Nucleus accumbens (tissue), 56 donors: ENCODE measurements at places on chromosomes 7 and 10.

GRCh38 chr10:17710181-17710580 lies 41.8 kb upstream of the TMEM236 start:
- DNase-seq: no peak

GRCh38 chr7:33807779-33808482 lies 97.4 kb upstream of the BMPER start:
- no peak for DNase-seq

DNA sequence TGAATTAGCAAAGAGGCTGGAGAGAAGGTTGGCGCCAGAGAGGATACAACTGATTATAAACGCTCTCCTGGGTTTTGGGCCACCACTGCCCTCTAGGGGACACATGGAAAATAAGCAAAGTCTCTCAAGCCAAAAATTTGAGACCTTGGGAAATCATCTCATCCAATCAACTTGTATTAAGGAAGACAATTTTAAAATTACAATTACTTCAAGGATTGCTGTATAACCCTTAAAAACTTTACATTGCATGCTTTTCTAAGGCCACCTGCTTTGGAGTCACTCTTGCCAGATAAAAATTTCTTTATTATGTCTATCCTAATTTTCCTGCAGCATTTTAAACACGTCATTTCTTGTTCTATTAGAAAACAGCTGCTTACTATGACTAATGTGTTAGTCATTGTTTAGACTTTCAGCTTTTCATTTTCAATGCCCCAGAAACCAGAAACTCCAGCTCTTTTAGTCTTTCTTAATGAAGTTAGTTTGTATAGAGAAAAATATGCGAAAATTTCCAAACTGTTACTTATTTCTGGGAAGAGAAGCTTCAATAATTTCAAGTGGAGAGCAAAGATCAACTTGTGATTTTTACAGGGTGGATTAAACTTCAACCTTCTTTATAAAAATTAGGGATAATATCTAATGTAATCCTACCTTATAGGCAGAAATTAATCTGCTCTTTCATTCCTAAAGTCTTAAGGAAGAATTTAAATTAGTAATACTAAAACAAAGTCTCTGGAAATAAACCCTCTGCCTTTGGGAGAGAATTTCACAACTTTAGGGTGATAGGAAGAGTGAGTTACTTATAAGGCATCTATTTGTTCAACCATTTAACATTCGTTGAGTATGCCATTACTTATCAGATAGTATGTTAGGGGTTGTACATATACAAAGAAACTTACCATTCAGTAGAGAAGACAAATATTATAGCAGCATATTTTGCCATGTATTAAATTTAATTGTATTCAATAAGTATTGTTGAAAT lies 20.6 kb upstream of the RHOBTB1 start:
- DNase-seq: peak; percentile 58

DNA sequence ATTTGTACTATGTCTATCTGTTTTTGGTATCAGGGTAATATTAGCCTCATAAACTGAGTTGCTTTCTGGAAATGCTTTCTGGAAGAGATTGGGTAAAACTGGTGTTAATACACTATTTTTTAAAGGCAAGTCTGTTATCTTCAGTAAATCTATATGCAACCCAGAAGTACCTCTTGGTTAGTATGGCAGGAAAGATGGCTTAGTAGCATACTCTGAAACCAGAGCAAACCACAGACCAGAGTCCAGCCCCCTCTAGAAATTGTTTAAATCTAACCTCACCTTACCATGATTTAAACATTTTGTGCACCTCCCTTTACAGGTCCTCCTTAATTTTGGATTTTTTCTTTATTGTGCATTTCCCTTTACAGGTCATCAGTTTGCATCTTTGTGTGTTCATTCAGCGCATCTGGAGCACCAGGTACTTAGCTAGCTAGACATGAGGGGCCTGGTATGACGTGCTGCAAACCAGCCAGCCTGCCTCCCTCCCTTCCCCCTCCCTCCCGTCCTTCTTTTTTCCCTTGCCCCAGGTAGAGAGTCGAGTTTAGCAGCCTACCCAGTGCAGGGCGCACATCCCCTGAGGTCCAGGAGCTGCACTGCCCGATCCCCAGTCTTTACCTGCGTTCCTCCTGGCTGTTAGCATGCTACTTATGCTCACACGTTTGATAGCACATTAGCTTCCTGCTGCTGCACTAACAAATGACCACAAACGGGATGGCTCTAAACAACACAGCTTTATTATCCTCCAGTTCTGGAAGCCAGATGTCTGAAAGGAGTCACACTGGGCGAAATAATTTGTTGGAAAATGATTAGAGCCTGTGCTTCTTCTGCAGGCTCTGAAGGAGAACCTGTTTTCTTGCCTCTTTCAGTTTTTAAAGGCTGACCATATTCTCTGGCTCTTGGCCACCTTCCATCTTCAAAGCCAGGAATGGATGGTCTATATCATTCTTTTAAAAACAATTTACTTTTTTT lies 299.9 kb upstream of the HABP2 start:
- no peak for DNase-seq

GRCh38 chr10:110445871-110446270 lies 51.8 kb upstream of the DUSP5 start:
- DNase-seq: no peak

GRCh38 chr10:96642973-96643372 lies 56.2 kb upstream of the TM9SF3 start:
- DNase-seq: peak; percentile 36

DNA sequence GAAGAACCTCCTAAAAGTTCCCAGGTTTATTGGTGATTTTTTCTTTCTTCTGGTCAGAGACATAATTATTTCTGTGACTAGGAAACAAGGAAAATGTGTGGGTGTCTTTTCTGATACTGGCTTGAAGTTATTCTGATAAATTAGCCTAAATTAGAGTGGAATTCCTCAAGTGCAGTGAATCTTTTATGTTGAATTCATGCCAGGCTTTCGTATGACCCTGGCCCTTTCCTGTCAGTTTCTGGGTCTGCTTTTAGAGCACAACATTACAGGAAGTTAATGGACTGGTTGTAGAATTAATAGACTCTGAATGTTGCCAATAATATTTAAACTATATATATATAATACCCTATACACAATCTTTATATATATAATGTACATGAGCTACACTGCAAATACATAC lies 230.6 kb upstream of the KIAA1217 start:
- DNase-seq: no peak

DNA sequence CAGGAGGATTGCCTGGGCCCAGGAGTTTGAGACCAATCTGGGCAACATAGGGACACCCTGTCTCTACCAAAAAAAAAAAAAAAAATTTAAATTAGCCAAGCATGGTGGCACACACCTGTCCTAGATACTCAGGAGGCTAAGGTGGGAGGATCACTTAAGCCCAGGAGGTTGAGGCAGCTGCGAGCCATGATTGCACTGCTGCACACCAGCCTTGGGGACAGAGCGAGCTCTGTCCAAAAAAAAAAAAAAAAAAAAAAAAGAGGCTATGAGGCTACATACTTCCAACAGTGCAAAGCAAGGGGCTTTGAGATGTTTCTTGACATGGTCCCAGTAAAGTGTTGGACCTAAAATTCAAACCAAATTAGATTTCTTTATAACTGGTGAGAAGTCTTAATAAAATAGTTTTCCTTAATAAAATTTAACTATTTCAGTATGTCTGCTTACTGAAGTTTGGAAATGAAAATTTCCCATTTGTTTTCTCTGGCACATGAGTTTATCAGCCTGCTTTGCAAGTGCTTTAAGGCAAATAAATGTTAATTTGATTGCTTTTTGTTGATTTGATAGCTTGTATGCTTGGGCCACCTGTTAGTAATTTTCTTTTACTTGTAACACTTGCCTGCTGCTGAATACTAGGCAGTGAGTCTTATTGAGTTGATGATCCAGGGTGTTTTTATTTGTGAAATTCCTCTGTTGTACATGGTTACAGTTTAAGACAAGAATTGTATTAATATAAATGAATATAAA lies 16.1 kb downstream of the CALU start:
- no peak for DNase-seq

- DNase-seq: no peak
Observed at GRCh38 chr10:133230387-133231195, 574 bp downstream of the UTF1 start.

GRCh38 chr7:149126662-149127266 lies 640 bp upstream of the ZNF425 start:
- no peak for DNase-seq

DNA sequence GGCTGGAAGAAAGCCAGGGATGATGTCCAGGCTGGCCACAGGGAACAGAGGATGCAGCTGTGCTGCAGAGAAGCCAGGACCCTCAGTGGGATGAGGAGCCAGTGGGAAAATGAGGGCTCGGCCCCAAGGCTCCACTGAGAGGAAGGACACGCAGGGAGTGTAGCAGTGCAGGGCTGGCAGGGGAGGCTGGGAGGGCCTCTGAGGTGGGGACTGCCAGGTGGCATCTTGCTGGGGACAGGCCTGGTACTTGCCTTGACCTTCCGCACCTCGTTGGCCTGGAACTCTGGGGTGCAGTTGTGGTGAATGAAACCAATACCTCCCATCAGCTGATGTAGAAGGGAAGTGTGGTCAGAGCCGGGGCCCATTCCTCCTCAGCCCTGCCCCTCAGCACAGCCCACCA lies 9.2 kb downstream of the IMPDH1 start:
- no peak for DNase-seq

GRCh38 chr10:35707642-35708425 lies 65.7 kb upstream of the FZD8 start:
- no peak for DNase-seq

GRCh38 chr7:85102813-85103350 lies 84.0 kb downstream of the SEMA3D start:
- DNase-seq: no peak

GRCh38 chr10:58637352-58637751 lies 124.7 kb downstream of the BICC1 start:
- no peak for DNase-seq

- DNase-seq: no peak
Observed at GRCh38 chr10:89470628-89471027, 56.3 kb downstream of the IFIT5 start.

DNA sequence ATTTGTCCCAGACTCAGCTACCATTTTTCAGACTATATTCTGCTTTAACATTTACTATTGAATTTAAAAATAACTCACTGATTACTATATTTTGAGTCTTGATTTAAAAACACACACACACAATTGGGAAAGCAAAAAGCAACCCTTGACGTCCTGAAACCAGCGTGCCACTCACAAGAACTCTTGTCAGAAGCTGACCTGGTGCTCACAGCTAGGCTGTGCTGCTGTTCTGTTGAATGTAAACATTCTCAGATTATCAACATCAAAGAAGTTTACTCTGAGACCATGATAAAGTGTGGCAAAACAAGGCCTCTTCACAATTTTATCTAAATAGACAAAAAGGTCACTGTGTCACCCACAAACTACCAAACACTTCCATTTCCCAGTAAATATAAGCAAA lies 62.6 kb upstream of the CACNA2D1 start:
- DNase-seq: no peak

DNA sequence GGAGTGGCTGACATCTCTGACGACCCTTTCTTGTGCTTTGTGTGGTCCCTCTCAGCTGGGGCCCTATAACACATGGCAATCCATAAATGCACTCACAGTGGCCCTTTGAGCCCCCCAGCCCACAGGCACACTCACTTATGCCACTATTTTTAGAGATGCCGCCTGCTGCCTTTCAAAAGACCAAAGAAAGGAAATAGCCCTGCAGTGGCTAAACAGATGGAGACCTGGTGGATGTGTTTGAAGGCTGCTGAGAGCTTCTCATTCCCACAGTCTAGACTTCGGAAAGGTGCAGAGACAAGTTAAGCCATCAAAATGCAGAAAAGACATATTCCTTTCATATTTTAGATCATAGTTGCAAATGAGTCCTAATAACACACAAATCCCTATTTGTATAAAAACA lies 42.0 kb upstream of the PDZD8 start:
- DNase-seq: no peak

- no peak for DNase-seq
Observed at GRCh38 chr7:41692251-41692650, 10.6 kb downstream of the INHBA start.

- DNase-seq: no peak
Observed at GRCh38 chr10:103643381-103643780, 149.9 kb downstream of the NEURL1 start.

GRCh38 chr10:104297697-104298660 lies 29.0 kb downstream of the GSTO2 start:
- no peak for DNase-seq

DNA sequence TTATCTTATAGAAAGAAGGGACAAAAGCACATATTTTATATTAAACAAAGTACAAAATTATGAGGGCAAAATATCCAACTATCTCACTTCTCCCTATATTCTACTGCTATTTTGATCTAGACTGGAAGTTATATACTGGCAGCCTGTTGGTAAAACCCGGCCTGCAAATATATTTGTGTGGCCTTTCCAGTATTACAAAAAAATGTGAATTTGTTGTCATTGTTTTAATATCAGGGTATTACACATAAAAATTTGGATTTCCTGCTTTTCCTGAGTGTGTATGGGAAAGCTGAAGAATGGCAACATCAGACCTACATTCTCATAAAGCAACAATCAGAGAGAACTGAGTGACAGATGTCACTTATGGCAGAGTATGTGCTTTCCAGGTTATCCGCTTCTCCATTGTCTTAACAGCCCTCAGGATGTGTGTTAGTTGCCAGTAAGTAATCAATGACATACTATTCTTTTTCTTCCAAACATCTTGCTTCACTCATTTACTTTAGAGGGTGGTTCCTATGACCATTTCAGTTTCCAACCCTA lies 7.3 kb downstream of the SYPL1 start:
- DNase-seq: no peak

- no peak for DNase-seq
Observed at GRCh38 chr7:77426052-77426404, 9.9 kb upstream of the GSAP start.

GRCh38 chr7:96596120-96596826 lies 113.4 kb downstream of the SEM1 start:
- no peak for DNase-seq

DNA sequence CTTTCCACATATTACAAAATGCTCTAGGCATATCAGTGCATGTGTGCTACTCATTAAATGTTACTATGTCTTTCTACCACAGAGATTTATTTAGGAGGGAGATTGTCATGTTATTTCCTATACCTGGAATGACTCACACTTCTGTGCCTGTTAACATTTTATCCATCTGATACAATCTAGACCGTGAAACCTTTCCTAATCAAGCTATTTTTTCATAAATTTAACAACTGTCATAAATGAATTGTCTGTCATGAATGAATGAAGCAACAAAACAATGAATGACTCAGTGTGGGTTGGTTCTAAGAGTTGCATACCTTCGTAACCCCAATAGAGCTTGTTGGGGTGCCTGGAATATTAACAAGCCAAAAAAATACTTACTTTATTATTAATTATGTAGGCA lies 554.3 kb downstream of the GRM8 start:
- no peak for DNase-seq

GRCh38 chr10:19048891-19049290 lies 290 bp downstream of the MALRD1 start:
- DNase-seq: no peak

DNA sequence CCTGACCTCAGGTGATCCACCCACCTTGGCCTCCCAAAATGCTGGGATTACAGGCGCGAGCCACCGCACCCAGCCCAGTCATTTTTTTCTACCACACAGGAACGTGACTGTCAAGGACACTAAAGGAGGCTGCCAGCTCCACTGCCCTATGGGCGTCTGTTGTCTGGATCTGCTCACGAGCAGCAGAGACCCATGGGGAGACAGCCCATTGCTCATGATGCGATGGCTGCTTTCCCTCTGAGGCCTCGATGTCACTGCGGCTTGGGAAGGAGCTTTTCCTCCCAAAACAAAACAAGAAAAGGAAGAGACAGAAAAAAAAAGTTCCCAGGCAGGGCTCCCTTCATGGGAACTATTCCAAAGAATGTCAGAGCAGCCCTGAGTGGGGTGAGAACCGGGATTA lies 70.5 kb downstream of the DENND2A start:
- DNase-seq: no peak

GRCh38 chr10:122450353-122450990 lies 4.0 kb upstream of the ARMS2 start:
- no peak for DNase-seq

GRCh38 chr7:27242154-27242553 lies 448 bp upstream of the EVX1 start:
- no peak for DNase-seq
